ENCODE measurements at places on chromosomes 16 and 17.
A peak's percentile ranks its signal among the peaks of the same experiment; 100 is the strongest.

- no peak for DNase-seq
Measured at GRCh38 chr17:59498530-59499307, 66.7 kb upstream of the DHX40 start.

- DNase-seq, result peak; percentile 59
Measured at GRCh38 chr16:67883872-67884261, 818 bp upstream of the NRN1L start.

DNA sequence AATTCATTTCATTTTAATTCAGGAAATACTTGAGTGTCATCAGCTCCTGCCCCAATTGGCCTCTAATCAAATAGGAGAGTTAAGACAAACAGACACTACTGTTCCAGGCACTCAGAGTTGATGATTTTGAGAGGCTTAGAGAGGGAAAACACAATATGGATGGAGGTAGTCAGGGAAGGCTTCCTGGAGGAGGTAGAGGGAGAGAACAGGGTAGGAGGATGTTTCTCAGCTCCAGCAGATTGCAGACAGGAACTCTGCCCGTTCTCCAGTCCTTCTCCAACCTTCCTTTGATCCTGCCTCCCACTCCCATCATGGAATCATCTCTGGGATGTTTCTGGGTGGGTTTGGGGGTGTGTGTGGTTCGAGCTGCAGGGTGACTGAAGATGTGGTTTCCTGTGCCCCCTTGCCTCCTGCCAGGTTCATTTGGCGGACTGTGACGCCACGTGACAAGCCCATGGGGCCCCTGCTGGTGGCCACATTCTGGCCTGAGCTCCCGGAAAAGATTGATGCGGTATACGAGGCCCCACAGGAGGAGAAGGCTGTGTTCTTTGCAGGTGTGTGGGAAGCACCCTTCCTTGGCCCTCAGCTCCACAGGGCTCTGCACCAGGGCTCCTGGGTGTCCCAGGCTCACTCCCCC is 12.2 kb upstream of the LPCAT2 start:
- no peak for DNase-seq

GRCh38 chr17:4607261-4607741 is 23.0 kb downstream of the SMTNL2 start:
- no peak for DNase-seq

DNA sequence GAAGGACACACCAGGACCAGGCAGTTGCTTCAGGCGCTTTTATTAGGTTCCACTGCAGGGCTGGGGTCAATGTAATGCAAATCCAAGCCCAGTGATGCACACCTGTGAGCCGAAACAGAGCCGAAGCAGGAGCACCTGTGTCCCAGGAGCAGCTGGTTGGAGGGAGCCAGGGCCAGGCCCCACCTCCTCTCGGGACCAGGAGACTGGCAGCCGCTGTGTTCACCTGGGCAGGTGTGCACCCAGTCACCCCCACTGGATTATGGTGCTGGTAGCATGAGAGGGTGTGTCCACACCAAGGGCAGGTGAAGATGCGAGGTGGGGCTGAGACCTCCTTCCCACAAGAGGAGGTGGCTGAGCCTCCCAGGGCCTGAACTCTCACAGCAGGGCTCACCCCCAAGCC is 4.7 kb upstream of the FAAP100 start:
- DNase-seq, result no peak

- DNase-seq, result no peak
Measured at GRCh38 chr17:13051915-13052314, 34.1 kb upstream of the ELAC2 start.

DNA sequence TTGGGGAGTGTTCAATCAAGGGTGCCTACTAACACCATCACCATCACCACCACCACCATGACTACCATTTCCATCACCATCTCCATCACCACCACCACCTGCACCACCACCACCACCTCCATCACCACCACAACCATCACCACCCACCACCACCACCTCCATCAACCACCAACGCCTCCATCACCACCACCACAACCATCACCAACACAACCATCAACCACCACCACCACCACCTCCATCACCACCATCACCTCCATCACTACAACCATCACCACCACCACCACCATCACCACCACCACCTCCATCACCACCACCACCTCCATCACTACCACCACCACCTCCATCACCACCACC is 15.7 kb downstream of the MARCHF10 start:
- DNase-seq, result no peak

DNA sequence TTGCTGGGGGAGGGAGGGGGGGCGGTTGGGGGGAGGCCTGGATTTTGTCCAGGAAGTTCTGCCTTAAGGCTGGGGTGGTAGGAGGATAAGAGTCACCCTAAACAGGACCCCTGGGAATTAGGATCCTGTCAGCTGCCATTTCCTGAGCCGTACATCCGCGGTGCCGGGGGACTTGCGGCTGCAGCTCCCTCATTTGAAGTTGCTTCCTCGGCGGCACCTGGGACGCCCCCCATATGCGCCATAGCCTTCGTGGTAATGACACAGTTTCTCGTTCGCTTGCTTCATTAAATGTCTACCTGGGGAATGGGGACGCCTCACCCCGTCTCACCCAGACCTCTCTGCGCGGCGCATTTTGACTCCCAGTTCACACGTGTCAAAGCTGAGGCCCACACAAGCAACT is 55.1 kb upstream of the PABPN1L start:
- DNase-seq, result no peak

DNA sequence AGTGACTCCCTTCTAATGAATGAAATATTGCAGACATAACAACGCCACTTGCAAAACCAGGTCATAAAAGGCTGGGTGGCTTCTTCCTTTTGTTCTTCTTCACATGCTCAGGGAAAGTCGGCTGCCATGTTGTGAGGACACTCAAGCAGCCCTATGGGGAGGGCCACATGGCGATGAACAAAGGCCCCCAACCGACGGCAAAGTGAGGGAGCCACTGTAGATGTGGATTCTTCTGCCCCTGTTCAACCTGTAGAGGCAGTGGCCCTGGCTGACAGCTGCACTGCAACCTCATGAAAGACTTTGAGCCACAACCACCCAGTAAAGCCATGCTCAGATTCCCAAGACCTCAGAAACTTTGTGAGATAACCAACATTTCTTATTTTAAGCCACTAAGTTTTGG is 203.5 kb upstream of the TNRC6C start:
- DNase-seq, result no peak

GRCh38 chr16:60852635-60853034 is 1183.6 kb downstream of the CDH8 start:
- no peak for DNase-seq

DNA sequence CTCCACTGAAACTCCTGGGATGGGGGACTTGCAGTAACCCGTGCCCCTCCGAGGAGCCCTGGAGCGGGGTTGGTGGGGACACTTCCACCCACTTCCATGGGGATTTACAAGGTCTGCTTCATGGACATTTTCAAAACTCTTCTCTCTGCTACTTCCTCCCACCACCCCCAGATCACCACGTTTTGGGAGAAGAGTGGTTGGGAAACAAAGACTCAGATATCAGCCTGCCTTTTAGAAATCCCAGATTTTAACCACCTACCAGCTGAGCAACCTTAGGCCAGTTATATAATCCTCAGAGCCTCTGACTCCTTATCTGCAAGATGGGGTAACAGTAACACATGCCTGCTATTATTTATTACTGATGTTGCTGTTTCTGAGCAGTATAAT is 184.8 kb downstream of the CCDC182 start:
- no peak for DNase-seq

GRCh38 chr17:13333661-13334060 is 268.1 kb downstream of the HS3ST3A1 start:
- DNase-seq, result no peak

DNA sequence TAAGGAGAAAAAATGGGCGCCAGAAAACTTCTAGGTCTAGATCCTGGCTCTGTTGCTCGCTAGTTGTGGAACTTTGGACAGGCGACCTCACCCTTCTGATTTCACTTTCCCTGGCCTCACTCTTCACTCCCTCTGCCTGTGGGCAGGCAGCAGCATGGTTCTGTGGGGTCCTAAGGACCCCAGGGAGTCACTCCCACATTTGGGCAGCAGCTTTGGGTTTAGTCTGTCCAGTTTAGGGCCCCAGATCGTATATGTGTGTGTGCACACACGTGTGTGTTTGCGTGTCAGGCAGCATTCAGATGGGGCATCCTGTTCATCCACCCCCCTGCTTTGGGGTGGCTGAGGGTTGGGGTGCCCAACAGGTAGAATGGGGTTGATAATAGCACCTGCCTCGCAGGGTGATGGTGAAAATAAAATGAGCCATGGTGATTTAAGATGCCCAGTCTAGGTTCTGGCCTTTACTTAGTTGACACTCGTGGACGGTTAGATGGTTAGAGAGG is 102.2 kb downstream of the RAB11FIP4 start:
- DNase-seq, result no peak

DNA sequence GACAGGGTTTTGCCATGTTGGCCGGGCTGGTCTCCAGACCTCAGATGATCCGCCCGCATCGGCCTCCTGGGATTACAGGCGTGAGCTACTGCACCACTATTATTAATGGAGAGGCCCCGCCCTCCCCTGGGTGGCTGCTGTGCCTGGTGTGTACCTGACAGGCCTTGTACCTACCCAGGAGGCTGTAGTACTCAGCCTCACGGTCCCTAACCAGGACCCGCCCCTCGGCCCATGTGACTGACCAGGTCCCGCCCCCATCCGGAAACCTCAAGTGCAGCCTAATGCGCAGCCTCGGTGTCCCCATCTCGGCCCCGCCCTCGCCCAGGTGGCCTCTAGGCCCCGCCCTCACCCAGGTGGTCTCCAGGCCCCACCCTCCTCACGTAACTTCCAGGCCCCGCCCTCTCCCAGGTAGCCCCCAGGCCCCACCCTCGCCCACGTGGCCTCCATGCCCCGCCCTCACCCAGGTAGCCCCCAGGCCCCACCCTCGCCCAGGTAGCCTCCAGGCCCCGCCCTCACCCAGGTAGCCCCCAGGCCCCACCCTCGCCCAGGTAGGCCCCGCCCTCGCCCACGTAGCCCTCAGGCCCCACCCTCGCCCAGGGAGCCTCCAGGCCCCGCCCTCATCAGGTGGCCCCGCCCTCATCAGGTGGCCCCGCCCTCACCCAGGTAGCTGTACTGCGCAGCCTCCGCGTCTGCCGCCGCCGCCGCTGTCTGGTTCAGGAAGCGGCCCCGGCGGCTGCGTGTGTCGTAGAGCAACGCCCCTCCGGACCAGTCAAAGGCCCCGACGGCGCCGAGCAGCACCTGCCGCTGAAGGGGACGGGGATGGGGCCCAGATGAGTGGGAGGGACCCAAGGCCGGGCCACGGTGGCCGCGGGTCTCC is 31.0 kb downstream of the HASPIN start:
- DNase-seq, result peak; percentile 63

DNA sequence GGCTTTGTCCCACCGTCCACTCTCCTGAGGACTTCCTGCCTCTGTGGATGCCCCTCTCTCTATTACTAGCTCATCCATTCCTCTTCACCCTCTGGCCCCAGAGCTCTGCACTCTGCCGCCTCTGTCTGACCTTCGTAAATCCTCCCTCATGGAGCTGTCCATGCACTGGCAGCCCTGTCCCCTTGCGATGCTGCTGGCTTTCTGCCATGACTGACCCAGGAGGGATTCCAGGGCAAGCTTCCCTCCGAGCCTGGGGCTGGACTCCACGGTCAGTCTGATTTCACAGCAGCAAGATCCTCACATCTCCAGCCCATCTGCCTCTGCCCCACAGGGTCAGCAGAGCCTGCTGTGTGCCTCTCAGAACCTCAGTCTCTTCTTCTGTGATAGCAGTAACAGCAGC is 4.7 kb downstream of the CBFA2T3 start:
- DNase-seq, result no peak

DNA sequence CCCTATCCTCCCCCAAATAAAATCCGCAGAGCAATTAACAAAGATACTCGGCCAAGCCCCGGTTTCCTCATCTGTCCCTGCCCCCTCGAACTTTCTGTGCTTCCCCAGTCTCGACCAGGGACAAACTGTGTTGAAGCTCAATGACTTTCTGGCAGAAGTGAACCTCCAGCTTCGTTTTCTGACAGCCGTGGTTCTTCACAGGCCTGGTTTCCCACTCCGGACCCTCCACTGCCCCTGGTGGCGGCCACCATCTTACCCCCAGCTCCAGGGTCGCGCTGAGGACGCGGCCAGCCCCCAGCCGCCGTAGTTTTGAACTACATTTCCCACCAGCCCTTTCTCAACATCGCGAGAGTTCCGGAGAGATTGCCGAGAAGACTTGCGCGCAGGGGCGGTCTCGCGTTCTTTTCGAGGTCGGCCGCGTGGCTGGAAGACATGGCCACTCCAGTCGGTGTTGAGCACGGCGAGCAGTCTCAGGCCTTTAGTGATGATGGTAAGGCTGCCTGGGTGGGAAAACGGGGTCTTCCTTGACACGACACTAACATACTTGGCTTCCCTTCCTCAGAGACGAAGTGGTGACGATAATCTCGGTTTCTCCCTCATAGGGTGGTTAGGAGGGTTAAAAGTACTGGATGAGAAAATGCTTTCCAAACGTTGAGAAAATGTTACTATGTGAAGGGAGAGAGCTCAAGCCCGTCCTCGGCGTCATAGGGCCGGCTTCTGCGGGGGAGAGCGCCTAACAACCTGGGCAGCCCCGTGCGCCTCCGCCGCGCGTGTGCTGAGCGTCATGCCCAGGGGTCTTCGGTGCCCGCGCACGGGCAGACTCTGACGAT is 17.7 kb downstream of the PRCD start:
- peak; percentile 88 for DNase-seq

DNA sequence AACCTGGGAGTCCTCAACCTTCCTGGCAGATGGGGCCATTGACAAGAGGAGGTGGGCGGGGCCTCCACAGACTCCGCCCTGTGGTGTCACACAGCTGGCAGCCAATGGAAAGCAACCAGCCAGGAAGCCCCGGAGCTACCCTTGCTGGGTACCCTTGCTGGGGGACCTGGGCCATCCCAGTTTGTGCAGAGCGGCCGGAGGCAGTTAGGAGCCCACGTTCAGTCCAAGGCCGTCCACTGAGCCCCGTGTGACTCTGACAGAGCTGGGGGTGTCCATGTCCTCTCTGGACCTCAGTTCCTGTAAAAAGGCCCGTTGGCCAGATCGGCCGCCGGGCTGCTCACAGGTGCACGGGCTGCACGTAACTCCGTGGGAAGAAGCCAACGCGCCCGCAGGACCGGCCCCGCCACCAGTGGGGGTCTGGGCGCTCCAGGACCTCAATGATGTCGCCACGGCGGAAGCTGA is 17.1 kb upstream of the FAM83G start:
- DNase-seq, result no peak

GRCh38 chr17:57638284-57638683 is 106.8 kb downstream of the CCDC182 start:
- DNase-seq, result no peak

DNA sequence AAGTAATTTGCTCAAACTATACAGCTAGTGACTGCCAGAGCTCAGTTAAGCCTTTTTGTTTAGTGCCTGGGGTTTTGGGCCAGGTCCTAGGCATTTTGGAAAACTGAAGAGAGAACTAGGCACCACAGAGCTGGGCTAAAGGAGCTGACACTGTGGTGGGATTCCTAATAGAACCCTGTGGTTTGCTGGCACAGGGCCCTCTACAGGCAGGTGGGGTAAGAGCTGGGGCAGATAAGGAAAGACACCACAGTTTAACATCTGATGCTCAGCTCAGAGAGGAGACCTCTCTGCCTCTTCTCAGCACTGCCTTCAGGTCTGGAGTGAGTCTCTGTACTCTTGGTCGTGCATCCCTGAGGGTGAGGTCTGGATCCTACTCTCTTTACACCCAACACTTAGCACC is 121.2 kb downstream of the SNX11 start:
- DNase-seq, result no peak

Data from activated T-helper 1 cell treated with anti-CD3 and anti-CD28 coated beads, Interleukin-2, amount 50 U/mL, for 16 hours (primary cell).